ENCODE measurements at places on chromosomes 3 and 15. TPM values are rescaled to one million over a fixed set of nuclear protein-coding genes. Genes with fewer than 3 reads are reported as not detected.
A peak's percentile ranks its signal among the peaks of the same experiment; 100 is the strongest.

DNA sequence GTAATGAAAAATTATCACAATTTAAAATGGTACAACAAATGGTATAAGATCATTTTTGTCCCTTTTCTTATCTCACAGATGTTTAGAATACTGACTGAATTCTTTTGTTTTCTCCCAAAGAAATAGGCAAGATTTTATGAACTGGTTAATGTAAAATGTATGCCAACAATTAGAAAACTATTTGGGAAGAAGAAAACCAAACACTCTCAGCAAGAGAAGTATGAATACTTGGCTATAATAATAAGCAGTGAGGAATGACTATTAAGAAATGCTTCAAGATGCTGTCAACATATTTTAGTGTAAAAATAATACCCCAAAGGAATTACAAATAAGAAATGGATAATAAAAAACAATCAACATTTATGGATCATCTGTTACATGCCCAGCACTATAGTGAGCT, 18.5 kb downstream of the SHQ1 start:
- H3K4me3 ChIP-seq = no peak overlapping the region
- no peak for DNase-seq
- H3K27me3 ChIP-seq = no peaks in the 10 kb centered on the region
- peaks cover 4% of the 10 kb centered on the region for H3K4me1 ChIP-seq
- no peak overlapping the region for H3K27ac ChIP-seq
- peaks cover 1% of the 10 kb centered on the region for H3K36me3 ChIP-seq

DNA sequence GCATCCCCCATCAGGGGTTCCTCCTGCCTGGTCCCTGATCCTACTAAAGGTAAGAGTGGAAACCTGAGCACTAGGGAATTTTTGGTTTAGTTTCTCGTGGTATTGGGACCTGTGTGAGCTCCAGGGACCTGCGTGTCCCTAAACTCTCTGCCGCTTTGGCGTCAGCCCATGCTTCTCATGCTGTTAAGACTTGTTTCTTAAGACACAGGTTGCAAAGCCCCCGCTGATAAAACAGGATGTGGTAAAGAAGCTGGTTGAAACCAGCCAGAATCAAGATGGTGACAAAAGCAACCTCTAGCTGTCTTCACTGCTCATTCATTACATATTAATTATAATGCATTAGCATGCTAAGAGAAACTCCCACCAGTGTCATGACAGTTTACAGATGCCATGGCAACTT, 64.6 kb downstream of the LYZL4 start:
- peaks cover 84% of the 10 kb centered on the region for H3K27me3 ChIP-seq
- DNase-seq = no peak
- H3K36me3 ChIP-seq = no peaks in the 10 kb centered on the region
- no peak overlapping the region for H3K4me3 ChIP-seq
- no peak overlapping the region for H3K27ac ChIP-seq
- no peaks in the 10 kb centered on the region for H3K4me1 ChIP-seq

- no peak for DNase-seq
These were observed 366.9 kb downstream of the RSL24D1 start for GRCh38 chr15:54829821-54830220.

- DNase-seq = no peak
- no peak overlapping the region for H3K4me3 ChIP-seq
- H3K27ac ChIP-seq = no peak overlapping the region
- no peaks in the 10 kb centered on the region for H3K36me3 ChIP-seq
These were observed 67.7 kb downstream of the CERS3 start for GRCh38 chr15:100461049-100461448.

DNA sequence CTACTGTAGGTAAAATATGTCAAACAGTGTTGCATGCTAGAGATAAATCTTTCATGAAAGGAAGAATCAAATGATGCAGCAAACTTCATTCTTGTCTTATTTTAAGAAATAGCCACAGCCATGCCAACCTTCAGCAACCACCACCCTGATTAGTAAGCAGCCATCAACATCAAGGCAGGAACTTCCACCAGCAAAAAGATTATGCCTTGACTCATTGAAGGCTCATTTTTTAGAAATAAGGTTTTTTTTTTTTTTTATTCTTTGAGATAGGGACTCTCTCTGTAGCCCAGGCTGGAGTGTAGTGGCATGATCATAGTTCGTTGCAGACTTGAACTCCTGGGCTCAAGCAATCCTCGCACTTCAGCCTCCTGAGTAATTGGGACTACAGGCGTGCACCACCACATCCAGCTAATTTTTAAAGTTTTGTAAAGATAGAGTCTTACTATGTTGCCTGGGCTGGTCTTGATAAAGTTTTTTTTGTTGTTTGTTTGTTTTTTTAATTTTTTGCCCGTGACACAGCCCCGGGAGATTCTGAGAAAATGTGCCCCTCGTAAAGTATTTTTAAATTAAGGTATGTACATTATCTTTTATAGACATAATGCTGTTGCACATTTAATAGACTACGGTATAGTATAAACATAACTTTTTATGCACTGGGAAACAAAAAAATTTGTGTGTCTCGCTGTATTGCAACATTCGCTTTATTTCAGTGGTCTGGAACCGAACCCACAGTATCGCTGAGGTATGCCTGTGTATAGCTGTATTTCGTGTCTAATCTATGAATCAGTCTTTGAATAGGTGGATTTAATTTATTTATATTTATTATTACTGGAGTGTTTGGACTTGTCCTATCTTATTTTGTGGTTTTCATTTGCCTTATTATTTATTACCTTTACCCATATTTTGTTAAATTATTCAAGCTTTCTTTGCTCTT, 23.3 kb downstream of the SNRK start:
- DNase-seq = no peak
- peaks cover 58% of the 10 kb centered on the region for H3K36me3 ChIP-seq
- H3K4me1 ChIP-seq = no peaks in the 10 kb centered on the region
- no peak overlapping the region for H3K27ac ChIP-seq
- no peak overlapping the region for H3K4me3 ChIP-seq

PLSCR5 gene
- not detected for total RNA-seq

DNA sequence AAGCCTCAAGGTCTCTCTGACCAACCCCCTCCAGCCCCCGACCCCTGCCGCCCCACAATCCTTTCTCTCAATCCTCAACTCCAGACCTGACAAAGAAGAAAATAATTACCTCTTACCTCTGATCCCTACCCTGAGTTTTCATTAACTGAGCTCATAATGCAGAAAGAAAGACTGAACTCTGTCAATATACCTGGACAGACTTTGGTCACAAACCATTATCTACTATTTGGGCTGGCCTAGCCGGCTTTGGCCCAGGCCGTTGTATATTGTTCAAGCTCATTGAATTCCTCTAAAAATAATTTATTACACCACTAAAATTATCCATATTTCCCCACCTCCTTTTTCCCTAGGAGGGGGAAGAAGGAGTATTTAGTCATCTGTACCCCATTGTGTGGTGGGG, 29.3 kb upstream of the SPTSSB start:
- no peak overlapping the region for H3K4me3 ChIP-seq
- H3K27me3 ChIP-seq = no peaks in the 10 kb centered on the region
- no peaks in the 10 kb centered on the region for H3K36me3 ChIP-seq

GRCh38 chr3:183372911-183373310, 55.5 kb downstream of the MCF2L2 start:
- H3K36me3 ChIP-seq = no peaks in the 10 kb centered on the region
- no peak overlapping the region for H3K4me3 ChIP-seq
- no peak for DNase-seq
- peak overlapping the region; percentile 96 for H3K27ac ChIP-seq
- no peaks in the 10 kb centered on the region for H3K27me3 ChIP-seq

CA12 gene
- total RNA-seq = 19.8 TPM

PCLAF gene
- total RNA-seq = 34.7 TPM

TGM5 gene
- not detected for total RNA-seq

DNA sequence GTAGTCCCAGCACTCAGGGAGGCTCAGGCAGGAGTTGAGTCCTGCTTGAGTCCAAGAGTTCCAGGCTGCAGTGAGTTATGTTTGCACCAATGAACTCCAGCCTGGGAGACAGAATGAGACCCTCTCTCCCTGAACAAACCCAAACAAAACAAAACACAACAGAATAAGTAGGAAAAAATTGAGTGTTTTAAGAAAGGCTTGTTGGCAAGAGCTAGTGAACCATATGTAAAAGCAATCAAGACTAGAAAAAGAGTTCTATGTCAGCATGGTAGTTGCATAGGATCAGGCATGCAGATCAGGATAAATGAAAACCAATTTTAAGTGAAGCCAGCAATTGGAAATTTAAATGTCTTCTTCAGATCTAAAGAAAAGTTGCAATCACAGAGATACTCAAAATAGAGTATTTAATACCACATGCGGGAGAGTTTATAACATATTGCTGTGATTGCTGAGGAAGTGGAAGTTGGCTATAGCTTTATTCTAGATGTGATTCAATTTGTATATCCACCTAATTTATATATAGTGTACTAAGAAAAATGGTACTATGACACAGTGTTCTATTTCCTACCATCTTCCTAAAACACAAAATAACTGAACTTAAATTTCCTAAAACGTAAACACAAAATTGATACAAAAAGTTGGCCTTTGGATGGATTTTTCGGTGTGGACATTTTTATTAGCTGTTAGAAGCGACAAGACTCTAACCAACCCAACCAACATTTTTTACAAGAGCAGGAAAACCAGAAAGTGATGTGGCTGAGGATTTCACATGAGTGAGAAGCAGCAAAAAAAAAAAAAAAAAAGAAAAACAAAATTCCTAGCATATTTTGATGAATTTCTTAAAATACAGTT, 101.9 kb upstream of the ROBO1 start:
- DNase-seq = no peak
- no peak overlapping the region for H3K4me3 ChIP-seq
- H3K4me1 ChIP-seq = peaks cover 26% of the 10 kb centered on the region
- no peaks in the 10 kb centered on the region for H3K27me3 ChIP-seq

PHLDB2 gene
- 90.1 TPM for total RNA-seq

GRCh38 chr3:49476563-49476962, 6.5 kb downstream of the DAG1 start:
- H3K4me3 ChIP-seq = no peak overlapping the region
- DNase-seq = peak; percentile 64
- peaks cover 17% of the 10 kb centered on the region for H3K4me1 ChIP-seq

- no peaks in the 10 kb centered on the region for H3K36me3 ChIP-seq
- no peak for DNase-seq
- no peaks in the 10 kb centered on the region for H3K4me1 ChIP-seq
- no peak overlapping the region for H3K27ac ChIP-seq
- H3K4me3 ChIP-seq = no peak overlapping the region
These were observed 284.1 kb upstream of the NR2E3 start for GRCh38 chr15:71526060-71526820.

DNA sequence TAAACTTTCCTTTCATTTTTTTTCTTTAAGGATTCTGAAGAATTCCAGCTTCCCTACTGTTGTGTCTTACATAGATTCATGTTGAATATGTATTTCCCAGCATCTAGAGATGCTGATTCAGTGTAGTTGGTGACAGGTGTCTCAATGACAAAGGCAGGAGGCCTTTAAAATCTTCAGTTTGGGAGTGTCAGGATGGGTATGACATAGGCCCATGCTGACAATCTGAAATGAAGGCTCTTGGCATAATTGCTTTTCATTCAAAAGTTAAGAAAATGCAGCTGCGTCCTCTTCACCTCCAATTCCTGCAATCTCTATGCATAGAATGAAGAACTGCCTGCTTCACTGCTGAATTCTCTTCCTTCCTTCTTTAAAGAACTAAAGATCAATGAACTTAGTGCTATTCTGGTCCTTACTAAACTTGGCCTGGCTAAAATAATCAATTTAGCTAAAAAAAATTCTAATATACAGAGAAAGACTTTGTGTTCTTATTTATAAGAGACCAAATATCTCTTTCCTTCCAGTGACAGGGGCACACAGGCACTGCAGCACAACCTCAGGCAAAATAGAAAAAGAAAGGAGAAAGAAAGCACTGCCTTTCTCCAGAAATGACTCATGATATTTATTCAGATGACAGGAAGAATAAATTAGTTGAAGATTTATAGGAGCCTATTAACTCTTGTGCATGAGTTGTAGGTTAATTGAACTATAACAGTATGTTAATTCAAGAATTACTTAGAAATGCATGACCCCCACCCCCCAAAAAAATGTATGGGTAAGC, 152.6 kb upstream of the GBE1 start:
- no peak overlapping the region for H3K4me3 ChIP-seq
- no peak overlapping the region for H3K27ac ChIP-seq
- H3K36me3 ChIP-seq = no peaks in the 10 kb centered on the region
- H3K27me3 ChIP-seq = no peaks in the 10 kb centered on the region
- H3K4me1 ChIP-seq = peaks cover 7% of the 10 kb centered on the region
- DNase-seq = no peak

GOLGA8M gene
- 0.51 TPM for total RNA-seq

UROC1 gene
- total RNA-seq = not detected

DNA sequence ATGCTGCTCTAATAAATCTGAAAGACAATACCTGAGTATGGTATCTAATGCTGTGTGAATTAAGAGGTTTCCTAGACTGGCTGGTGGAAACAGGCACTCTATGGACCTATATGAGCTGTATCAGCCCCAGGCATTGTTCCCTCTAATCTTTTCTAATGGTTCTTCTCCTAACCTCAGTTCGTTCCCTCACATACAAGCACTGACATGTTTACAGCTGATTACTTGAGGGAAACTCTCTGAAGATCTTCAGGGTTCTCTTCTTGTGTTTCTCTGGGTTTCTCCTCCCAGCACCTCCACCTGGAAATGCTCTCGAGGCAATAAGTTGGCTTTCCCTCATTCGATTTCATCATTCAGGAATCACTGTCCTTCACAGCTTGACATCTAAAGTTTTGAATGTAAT, 52.9 kb downstream of the KLF15 start:
- H3K27ac ChIP-seq = peak overlapping the region; percentile 69
- H3K4me1 ChIP-seq = peaks cover 16% of the 10 kb centered on the region
- no peak for DNase-seq
- H3K27me3 ChIP-seq = no peaks in the 10 kb centered on the region
- H3K4me3 ChIP-seq = no peak overlapping the region

UMPS gene
- total RNA-seq = 63.5 TPM

SLC28A2 gene
- not detected for total RNA-seq

DNA sequence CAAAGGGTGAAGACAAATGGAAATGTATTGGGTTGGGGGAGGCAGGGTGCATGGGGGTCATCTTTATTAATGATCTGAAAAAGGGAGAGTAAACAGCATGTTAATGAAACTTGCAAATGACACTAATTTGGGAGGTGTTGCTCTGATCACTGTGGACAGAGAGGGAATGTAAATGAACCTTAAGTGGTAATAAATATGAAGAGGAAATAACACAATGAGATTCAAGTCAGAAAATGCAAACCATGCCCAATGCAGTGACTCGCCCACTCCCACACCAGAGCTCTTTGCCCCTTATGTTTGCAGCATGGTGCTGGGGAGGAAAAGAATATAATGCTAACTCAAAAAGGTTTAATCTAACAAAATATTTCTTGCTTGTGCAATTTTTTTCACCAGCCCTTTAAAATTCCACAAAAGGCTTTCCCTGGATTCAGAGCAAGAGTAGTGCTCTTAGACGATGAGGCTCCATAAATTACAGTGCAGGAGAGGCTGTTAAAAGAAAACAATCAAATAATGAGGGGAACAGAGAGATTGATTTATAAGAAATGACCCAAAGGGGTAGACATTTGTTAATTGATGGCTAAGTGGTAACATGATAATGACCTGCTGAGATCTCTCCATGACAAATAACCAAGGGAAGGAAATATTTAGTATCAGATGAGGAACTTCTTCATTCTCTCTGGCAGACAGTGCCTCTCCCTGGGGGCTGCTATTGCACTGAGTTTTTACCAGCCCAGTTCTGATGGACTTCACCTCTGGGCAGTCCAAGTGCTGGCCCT, 210.0 kb upstream of the PPP2R3A start:
- H3K4me1 ChIP-seq = no peaks in the 10 kb centered on the region
- H3K27ac ChIP-seq = no peak overlapping the region
- H3K27me3 ChIP-seq = no peaks in the 10 kb centered on the region
- DNase-seq = no peak

GRCh38 chr3:100399341-100400071, 1.4 kb downstream of the TOMM70 start:
- H3K27ac ChIP-seq = no peak overlapping the region
- no peaks in the 10 kb centered on the region for H3K27me3 ChIP-seq
- H3K4me3 ChIP-seq = peak overlapping the region; percentile 94
- no peaks in the 10 kb centered on the region for H3K36me3 ChIP-seq
- DNase-seq = no peak

All from PC-3 (cell line).